ENCODE measurements at places on chromosomes 12 and 14.

GRCh38 chr12:28830491-28830890 is 318.6 kb upstream of the FAR2 start:
- no peak for DNase-seq

- peak; percentile 71 for DNase-seq
Measured at GRCh38 chr12:70576341-70577282, 60.6 kb downstream of the PTPRB start.

DNA sequence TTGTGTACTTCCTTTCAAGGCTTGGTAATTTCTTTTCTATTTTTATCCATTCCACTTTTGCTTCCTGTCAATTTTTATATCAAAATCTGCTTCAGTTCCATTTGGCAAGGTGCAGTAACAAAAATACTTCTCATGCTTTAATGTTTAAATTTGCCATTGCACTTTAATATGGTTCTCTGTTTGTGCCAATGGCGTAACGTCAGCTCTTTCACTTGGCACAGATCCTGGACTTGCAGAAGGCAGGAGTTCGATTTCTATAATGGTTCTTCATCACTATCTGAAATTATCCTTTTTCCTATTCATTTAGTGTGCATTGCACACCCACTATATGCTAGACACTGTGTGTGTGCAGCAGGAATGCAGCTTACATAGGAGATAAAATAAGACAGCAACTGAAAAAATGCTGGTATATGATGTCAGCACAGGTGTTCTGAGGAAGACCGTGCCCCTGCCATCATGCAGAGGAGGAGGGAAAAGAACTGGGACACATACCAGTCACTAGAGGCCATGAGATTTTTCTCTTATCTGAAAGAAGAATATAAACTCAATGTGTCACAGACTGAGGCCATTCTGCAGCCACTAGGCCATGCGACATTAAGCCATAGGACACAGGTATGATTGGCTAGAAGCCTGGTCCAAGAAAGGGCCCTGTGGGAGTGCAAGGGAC is 298.2 kb downstream of the RPAP3 start:
- DNase-seq: no peak

GRCh38 chr12:123571343-123571813 is 13.0 kb upstream of the TMED2 start:
- no peak for DNase-seq

- peak; percentile 47 for DNase-seq
Measured at GRCh38 chr12:50606675-50607375, 102.0 kb downstream of the DIP2B start.

DNA sequence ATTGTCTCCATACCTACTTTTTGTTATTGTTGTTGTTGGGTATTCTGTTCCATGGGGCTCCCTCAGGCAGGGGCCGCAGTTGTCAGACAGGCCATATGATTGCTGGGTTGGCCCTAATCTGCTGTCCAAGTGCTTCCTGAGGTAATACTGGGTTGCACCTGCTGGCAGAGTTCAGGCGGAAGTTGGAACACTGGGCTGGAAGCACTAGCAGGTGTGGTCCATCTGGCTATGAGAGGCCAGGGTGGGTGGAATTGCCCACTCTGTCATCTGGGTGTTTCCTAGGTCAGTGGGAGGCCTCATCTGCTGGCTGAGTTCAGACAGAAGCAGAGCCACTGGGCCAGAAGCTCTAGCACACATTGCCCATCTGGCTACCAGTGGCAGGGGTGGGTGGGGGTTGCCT is 81.3 kb upstream of the NID2 start:
- no peak for DNase-seq

- no peak for DNase-seq
Measured at GRCh38 chr12:67958187-67958586, 31.1 kb upstream of the IFNG-AS1 start.

GRCh38 chr12:122499991-122500684 is 594 bp downstream of the ZCCHC8 start:
- DNase-seq: peak; percentile 44

DNA sequence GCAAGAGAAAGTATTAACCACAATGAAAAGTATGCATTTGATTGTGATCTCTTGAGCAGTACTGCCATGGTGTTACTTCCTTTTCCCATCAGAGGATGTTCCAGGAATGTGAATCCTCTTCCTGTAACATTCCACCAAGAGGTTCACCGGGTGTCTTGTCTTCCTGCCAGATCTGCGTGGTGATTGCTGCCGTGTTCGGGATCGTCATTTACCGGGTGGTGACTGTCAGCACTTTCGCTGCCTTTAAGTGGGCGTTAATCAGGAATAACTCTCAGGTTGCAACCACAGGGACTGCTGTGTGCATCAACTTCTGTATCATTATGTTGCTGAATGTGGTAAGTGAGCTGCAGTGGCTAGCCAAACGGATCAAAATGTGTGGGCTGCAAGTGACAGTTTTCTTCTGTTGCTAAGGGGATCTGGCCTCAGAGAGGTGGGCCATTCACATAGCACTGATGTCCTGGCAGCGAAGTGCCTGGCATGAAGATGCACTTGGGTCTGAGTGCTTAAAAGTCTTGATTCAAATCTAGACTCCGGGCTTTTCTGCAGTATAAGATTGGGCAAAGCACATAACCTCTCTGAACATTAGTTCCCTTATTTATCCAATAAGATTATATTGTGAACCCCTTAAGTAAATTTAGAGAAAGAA is 123.4 kb downstream of the SLC5A8 start:
- DNase-seq: no peak

DNA sequence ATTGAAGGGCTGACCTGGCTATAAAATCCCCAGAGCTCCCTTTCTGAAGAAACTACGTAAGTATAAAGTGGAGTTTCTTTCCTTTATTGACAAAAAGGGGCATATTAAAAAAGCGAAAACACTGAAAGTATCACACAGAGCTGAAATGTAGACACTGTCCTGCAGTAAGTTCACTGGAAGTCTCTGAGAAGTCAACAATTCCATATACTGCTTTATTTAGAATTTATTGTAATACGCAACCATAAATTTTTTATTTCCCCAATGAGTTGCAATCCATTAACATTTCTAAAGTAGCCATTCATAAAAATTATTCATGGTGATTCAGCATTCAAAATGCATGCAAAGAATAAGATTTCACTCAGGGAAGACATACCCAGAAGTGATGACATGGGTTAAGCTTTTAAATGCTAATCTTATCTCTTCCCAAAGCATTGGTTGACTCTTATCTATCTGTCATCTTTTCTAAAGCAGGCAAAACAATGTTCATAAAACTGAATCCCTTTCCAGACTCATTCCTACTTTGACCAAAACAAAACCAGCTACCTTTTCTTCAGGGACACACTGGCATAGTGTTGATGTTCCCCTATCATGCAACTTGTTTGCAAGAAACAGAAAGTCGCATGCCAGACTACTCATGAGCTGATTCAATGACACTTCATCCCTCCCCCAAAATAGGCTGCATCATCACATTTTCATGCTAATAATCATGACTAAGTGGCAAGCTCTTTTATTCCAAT is 17.3 kb downstream of the KITLG start:
- no peak for DNase-seq

Measured in inflammatory macrophage (primary cell).